ENCODE measurements at places on chromosomes 12 and 14.

DNA sequence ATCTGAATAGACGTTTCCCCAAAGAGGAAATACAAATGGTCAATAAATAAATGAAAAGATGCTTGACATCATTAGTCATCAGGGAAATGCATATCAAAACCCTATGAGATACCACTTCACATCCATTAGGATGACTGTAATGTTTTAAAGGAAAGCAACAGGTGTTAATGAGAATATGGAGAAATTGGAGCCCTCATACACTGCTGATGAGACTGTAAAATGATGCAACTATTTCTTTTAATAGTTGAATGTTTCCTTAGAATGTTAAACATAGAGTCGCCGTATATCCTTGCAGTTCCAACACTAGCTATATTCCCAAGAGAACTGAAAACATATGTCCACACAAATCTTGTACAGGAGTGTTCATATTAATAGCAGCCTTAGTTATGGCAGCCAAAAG is 133.2 kb downstream of the SLC38A4 start:
- DNase-seq: no peak

- no peak for DNase-seq
Observed at GRCh38 chr12:92362126-92362525, 216.5 kb upstream of the BTG1 start.

DNA sequence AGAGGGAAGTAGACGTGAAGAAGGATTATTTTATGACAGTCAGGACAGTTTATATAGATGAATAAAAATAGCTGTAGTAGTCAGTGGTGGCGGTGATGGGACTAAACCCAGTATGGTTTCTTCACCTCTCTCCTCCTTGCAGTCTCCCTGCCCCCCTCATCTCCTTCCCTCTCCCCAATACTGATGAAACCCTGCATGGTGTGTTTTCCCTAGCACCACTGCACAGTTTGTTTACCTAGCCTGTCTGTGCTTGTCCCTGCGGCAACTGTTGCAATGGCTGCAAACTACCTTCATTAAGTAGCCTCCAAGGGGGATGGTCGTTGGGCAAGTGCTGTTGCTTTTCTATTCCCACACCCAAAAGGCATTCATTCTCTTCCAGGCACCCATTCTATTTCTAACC is 14.7 kb downstream of the PCBP2 start:
- no peak for DNase-seq

GRCh38 chr14:52310541-52310940 is 3.6 kb upstream of the PTGER2 start:
- no peak for DNase-seq

GRCh38 chr14:35051796-35052195 is 5.7 kb downstream of the FAM177A1 start:
- DNase-seq: no peak

DNA sequence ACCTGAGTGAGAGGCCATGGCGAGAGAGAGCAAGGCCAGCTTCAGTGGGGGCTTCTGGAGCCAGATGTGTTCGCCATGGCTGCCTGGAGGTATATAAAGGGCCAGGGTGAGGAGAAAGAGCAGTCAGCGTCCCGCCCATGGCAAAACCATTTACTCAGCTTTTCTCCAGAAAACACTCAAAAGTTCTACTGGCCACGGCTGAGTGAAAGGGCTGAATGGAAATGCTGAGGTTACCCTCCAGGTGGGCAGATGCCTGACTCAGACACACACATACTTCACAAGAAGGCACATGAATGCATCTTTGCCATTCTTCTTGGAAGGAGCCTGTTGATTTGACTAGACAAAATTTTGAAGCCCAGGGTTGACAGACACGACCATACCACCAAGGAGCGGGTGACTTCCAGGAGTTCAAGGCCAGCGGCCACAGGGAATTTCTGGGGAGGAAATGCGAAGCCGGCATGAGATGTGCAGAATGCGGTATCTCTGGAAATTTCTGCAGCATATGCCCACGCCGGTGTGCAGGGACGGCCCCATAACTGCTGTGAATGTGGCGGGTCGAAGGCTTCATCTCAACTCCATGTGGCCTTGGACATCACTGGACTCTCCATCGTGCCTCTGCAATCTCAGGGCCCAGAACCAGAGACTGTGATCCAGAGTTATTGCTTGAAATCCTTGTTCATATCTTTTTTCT is at the start of gene IL31:
TSS of gene IL31 (minus strand) at position 67 of the 691 bp plus-strand sequence. CDS start at position 18, 49 bp downstream.
- no peak for DNase-seq

DNA sequence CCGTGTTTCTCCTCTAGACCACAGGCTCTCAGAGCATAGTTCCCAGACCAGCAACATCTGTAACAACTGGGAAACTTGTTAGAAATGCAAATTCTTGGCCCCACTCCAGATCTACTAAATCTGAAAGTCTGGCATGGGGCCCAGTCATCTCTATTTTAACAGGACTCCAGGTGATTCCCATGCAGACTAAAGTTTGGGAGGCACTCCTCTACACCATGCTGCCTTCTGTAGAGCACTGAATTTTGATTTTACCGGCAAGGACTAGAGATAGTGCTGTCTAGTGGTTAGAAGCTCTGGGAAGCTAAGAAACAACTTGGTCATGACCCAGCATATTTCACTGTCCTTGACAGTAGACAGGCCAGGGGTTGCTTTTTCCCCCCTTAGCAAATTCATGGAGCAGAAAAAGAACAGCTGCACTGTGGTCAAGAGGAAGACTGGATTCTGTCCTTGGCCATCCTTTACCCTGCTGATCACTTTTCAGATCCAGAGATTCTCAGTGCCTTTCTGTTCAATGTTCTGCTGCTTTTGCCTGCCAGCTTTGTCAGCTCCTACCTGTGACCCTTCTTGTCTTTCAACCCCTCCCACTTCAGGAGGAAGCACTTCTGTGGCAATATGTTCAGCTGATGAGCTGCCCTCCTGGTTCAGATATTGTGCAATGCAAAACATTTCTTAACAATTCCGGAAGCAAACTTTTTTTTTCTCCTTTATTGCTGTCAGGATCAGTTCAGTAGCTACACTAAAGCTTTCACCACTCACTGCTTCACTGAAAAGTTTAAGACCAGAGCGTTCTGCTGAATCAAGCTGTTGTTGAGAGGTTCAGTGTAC is 133.8 kb upstream of the NUDT4 start:
- DNase-seq: no peak

DNA sequence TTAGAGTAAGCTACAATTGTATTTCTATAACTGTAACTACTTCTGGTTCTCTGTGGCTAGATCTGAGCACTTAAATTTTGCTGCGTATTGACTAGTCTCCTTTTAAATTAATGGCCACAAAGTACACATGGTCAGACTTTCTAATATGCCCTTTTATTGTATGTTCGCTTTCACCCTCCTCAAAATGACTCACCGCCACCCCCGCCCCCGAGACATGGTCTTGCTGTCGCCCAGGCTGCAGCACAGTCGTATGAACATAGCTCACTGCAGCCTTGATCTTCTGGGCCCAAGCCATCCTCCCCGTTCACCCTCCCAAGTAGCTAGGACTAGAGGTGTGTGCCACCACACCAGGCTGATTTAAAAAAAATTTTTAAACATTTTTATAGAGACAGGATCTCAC is 11.8 kb downstream of the MTERF2 start:
- no peak for DNase-seq

GRCh38 chr14:47442211-47442610 is 233.2 kb downstream of the MDGA2 start:
- DNase-seq: no peak

GRCh38 chr14:101102875-101103274 is 199.4 kb upstream of the RTL1 start:
- no peak for DNase-seq

DNA sequence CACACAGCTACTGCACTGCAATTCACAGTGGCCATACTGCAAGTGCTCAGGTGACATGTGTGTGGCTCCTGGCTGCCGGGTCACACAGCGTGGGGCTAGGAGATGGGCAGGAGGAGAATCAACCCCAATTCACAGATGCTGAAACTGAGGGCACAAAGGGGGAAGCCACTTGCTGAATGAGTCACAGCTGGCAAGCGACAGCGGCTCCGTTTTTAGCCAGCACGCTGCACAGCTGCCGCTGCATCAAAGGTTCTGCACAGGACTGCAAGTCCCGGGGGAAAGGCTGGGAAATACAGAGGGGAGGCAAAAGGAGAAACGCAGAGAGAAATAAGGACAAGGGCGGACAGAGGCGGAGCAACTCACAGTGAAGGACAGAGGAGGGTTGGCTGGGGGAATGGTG is 57.9 kb downstream of the KDM2B start:
- DNase-seq: no peak

DNA sequence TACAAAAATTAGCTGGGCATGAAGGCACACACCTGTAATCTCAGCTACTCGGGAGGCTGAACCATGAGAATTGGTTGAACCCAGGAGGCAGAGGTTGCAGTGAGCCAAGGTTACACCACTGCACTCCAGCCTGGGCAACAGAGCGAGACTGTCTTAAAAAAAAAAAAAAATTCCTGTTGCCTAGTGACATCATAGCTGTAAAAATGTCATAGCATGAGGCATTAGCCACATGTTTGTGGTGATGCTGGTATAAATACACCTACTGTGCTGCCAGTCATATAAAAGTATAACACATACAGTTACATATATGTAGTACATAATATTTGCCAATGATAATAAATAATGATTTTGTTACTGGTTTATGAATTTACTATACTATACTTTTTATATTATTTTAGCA is 22.2 kb downstream of the SLC41A2 start:
- no peak for DNase-seq

DNA sequence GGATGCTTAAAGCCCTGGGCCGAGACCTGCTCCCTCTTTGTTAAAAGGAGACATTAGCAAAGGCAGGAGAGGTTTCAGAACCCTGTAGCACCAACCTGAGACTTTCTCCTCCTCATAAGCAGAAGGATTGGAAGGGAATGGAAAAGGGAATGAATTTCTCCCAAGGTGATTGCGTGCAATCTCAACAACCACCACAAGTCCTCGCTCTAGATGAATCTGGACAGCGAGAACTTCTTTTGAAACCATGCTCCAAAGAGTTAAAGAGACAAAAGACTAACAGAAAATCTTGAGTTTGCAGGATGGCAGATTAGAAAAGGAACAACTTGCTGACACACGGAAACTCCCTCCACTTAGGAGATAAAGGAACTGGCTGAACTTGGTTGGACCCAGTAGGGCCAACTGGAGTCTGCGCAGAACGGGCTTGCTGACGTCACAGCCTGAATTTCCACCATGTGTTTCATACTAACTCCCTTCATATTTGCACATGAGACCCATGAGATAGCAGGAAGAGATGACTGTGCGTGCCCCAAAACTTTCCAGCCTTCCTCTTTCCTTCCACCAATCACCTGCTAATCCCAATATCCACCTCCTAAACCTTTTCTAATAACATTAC is 137.0 kb downstream of the PTPN11 start:
- no peak for DNase-seq

GRCh38 chr12:46266382-46266791 is 2.5 kb downstream of the SLC38A1 start:
- DNase-seq: peak; percentile 37

GRCh38 chr12:58095002-58095401 is 153.6 kb downstream of the ATP23 start:
- DNase-seq: no peak

- DNase-seq: no peak
Observed at GRCh38 chr14:64685371-64686281, 18.6 kb upstream of the PLEKHG3 start.

DNA sequence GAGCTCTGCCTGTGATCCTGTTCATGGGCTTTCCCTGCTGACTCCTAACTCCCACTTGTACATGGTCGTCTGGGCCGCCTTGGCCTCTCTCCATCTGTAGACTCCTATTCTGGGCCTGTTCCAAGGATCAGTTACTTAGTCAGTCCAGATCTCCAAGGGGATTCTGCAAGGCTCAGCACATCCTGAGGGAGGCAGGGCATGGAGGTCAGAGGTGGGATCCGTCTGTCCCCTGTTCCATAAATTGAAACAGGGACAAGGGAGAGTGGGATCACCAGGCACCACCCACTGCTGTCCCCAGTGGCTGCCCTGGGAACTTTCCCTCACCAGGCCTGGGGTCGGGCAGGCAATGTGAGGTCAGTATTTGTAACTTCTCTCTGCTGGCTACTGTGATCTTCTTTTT is 43.5 kb downstream of the KCTD10 start:
- no peak for DNase-seq

DNA sequence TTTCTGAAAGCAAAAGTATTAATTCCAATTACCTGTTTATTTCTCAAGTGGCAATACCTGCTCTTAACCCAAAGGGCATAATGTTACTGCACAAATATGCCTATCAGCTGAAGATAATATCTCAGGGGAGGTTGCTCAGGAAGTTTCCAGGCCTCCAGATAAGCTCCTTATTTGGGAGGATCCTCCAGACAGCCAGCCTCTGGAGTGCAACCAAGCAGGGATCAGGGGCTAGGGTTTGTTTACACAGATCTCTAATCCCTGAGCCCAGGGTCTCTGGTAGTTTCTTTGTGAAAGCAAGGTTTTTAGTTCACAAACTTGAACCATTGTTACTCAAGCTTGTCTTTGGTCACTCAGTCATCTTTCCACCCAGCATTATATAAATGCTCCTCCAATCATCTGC is 124.4 kb downstream of the SLC38A4 start:
- DNase-seq: no peak

All from activated gamma-delta T cell treated with Interleukin-2 at 50 U/mL for 16 hours (primary cell).